ENCODE measurements at places on chromosomes 16 and 17.

GRCh38 chr17:44527102-44527501 is 23.9 kb upstream of the GPATCH8 start:
- no peak for ATAC-seq

- ATAC-seq: no peak
Observed at GRCh38 chr17:7238420-7239090, 702 bp downstream of the PHF23 start.

GRCh38 chr17:50672831-50673551 is 34.7 kb downstream of the ANKRD40 start:
- no peak for ATAC-seq

GRCh38 chr17:49342575-49342936 is 19.5 kb downstream of the ZNF652 start:
- peak; percentile 7 for ATAC-seq

DNA sequence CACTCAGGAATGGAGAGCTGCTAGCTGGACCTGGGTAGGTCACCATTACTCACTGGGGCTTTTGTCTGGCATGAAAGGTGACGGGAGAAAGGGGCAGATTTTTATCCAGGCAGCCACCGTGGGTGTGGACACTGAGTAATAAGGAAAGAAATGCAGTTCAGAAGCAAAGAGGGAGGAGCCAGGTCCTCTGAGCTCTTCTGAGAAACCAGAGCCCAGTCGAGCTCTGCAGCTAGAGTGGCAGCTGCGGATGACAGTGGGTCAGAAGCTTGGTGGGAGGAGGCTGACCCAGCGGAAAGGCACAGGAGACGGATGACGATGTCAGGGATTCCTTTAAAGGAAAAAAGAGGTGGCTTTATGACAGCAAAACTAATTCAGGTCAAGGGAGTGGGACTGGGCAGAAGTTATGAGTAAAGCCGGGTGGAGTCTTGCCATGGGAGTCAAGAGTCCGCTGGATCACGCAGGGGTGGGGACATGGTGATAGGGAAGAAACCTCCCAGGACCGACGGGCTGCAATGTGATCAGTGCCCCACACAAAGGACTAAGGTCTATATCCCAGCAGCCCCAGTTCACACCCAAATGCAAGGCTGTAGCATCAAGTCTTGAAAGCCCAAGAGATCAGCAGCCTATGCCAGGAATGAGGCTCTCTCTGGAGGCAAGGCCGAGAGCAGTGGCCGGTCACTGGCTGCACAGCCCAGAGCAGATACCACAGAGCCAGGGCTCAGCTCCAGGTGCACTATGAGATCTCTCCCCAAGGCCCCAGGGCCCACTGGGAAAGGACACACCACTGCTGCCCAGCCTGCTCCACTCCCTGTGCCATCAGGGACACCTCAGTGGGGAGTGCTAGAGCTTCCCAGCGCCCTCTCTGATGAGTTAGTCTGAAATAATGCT is 6.3 kb upstream of the MNT start:
- no peak for ATAC-seq

DNA sequence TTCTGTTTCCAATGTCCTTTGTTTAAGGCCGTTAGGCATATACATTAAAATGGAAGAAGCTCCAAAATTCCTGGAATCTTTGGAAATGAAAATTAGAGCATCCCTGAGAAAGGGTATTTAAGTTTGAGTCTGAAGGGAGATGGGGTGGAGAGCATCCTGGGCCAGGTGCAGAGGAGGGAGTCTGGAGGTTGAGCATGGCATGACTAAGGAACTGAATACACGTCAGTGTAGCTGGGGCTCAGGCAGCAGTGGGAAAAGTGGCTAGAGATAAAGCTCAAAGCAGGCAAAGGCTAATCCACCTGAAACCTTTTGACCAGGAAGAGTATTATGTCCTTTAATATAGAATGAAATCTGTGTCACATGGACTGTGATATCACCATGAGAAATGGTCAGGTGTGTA is 669.0 kb upstream of the RBFOX1 start:
- ATAC-seq: no peak

GRCh38 chr17:27578718-27579085 is 52.3 kb upstream of the LGALS9 start:
- ATAC-seq: peak; percentile 87

DNA sequence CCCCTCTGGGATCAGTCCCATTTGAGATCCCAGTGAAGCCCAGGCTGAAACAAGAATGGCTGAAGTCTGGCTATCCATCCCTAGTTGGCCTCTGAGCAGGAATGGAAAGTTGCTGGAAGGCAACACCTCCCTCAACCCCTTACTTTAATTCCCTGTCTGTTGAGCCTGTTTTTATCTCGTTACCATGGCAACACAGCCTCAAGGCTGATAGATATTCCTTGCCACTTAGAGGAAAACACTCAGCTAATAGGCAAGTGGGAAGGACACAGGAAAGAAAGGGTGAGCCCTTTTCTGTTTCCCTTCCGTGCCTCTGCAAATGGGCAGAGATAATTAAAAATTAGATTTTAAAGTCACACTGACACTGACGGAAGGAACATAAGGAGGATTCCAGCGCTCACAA is 75.5 kb upstream of the CLEC3A start:
- no peak for ATAC-seq

DNA sequence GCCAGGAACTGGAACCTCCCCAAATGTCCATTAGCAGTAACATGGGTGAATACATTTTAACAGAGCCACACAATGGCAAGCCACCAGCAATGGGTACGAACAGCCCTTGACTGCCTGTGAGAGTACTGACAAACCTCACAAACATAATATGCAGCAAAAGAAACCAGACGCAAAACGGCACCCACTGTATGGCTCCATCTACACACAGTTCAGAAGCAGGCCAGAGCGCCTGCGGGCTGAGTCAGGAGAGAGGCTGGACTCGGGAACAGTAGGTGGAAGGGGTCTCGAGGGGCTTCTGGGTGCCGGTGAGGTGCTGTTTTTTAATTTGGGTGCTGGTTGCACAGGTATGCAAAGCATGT is 77.4 kb upstream of the TOB1 start:
- ATAC-seq: peak; percentile 8

DNA sequence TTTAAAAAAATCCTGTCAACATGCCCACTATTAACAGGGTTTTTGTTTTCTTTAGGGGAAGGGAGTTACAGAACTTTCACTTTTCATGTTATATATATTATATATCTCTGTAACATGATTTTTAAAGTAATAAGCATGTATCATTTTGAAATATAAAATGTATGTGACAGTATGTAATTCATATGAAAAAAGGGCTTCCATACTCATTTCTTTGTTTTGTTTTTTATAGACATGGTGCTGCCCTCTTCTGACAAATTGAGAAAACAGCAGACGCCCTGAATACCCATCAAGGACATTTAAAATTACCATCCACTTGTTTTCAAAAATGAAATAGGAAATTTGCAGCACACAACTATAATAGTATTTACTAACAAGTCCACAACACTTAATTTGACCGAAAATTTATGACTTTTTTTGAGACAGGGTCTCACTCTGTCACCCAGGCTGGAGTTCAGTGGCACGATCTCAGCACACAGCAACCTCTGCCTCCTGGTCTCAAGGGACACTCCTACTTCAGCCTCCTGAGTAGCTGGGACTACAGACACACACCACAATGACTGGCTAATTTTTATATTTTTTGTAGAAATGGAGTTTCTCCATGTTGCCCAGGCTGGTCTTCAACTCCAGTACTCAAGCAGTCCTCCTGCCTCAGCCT is 30.4 kb downstream of the CFDP1 start:
- ATAC-seq: no peak

DNA sequence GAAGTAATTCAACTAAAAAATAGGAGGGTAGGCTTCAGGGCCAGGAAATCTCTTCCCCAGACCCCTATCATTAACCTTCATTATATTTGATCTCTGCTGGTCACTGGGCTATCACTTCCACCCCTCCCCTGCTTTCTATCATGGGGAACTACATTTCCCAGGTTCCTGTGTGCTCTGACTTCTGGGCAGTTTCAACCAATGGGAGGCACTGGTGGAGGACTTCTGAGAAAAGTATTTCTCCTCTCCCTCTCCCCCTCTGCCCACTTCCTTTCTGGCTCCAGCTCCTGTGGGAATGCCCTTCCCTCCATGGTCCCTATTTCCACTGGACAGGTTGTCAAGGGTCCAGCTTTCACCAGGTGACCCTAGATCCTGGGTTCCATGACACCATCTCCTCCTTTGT is 364.4 kb downstream of the C16orf95 start:
- no peak for ATAC-seq

DNA sequence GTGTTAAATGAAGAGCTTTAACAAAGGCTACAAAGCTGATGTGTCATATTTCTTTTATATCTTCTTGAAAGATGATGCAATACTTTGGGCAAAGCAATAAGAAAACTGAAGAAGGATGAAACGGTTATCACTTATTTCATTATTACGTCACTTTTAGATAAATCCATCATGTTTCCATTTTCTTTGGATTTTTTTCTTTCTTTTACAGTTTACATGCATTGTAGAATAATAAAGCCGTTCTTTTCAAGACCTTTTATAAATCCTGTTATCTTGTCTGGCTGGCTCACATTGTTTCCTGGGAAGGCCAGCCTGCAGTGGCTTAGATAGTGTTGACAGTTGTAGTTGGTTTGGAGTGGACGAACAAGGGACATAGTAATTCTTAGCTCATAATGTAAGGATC is 28.9 kb downstream of the TANC2 start:
- ATAC-seq: no peak

DNA sequence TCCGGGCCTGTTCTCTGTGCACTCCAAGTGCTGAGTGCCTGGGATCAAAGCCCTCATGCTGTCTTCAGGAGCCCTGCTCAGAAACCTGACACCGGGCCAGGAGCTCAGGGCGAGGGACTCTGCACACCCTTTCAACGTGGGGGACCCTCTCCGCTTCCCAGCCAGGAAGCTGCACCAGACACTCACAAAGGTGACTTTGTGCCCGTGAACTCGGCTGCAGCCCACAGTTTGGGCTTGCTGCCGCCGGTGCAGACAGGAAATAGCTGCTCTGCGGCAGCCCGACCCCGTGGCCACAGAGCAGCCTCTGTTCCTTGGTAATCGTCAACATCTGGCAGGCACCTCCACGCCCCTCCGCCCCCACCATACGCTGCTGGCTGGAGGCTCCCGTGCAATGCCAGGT is 93.4 kb upstream of the METRNL start:
- ATAC-seq: peak; percentile 83

DNA sequence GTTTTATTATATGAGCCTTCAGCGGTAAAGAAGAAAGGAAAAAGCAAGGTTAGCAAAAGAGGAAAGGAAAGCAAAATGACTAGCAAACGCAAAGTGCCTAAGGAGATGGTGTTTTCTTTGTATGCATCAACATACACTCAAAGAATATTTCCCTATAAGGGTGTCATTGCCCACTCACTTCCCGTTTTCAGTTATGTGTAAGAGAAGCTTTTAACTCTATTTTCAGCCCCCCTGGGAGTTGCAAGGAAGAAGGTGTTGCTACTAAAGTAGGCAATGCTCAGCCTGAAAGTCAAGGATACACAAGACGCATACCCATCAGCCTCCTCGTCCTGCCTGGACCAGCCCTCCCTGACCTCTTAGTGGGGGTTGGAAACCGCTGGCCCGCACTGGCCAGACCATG is 267.7 kb upstream of the ZFHX3 start:
- ATAC-seq: peak; percentile 10

DNA sequence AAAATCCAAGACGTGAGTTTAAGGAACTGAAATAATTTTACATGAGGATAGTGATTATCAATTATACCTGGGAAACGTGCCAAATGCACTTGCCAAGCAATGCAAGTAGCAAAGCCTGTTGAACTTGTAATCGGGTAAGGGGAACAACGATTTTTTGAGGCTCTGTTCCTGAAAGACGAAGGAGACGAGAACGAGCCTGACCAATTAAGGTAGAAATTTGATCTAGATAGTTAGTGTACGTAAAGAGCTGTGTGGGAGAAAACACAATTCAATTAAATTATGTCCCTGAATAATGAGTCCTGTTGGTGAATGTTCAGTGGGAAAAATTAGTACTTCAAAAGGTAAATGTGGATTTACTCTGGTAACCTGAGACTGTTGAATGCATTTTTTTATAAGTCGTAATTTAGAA is 17.7 kb upstream of the KCTD5 start:
- no peak for ATAC-seq

- ATAC-seq: no peak
Observed at GRCh38 chr17:49848019-49848473, at the start of gene TAC4. Gene TAC4, minus strand, starts transcription at chr17:49848069. Its CDS starts 52 bp downstream, at chr17:49848017.

- ATAC-seq: no peak
Observed at GRCh38 chr16:22660441-22661160, 149.9 kb downstream of the NPIPB5 start.

DNA sequence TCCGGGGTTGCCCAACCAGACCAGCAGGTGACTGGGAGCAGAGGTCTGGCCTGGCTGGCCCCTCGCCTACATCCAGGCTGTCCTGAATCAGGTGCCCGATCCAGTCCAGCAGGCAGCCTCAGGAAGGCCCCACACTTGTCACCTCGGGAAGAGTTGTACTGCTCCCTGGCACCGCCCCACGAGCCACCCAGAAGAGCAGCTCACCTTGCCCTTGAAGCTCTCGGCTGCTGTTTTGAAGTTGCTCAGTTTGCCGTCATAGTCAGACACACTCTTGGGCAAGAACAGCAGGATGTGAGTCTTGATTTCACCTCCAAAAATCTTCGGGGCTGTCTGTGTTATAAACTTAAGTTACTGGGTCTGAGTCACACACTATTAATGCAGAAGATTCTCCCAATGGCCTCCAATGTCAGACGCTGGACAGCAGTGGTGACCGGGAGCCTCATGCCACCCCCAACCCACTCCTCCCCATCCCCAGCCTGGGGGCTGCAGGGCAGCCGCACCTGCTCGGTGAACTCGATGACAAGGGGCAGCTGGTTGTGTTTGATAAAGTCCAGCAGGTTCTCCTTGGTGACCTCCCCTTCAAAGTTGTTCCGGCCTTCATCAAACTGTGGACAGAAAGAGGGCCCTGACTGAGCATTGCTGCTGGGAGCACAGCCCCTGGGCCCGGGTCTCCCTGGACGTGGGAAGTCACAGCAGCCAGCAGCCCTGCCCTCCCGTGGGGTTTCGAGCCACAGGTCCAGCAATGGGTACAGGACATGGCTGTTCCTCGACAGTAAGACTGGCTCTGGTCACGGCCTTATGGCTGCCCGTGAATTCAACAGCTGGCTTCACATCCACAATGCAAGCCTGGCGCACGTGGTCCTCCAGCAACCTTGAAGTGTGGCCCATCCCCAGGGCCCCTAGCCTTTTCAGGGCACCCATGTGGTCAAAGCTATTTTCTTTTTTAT is 12.2 kb upstream of the PPP1R27 start:
- no peak for ATAC-seq

DNA sequence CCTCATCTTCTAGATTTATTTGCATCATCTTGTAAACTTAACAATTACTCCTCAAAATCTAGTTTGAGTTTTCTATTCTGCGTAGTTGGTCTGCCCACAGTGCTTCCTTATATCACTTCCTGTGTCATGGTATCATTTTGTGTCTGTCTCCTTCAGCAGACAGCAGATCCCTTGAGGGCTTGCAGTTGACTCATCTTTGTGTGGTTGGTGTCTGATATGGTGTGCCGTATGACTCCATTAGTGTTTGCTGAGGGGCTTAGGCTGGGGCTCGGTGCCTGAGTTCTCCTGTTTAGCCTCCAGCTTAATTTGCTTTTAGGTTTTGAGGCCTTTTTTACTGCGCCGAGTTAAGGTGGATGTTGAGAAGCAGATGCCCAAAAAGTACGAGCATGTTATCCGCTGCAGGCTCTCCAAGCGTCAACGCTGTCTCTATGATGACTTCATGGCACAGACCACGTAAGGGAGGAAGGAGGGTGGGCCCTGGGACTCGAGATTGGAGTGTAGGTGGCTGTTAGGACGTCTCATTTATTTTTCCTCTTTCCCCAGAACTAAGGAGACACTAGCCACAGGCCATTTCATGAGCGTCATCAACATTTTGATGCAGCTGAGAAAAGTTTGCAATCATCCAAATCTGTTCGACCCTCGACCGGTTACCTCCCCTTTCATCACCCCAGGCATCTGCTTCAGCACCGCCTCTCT is 16.9 kb downstream of the SRCAP start:
- ATAC-seq: peak; percentile 99

GRCh38 chr16:72959301-72959996 is 88.5 kb downstream of the ZFHX3 start:
- no peak for ATAC-seq

Measured in activated CD4-positive, CD25-positive, alpha-beta regulatory T cell treated with anti-CD3 and anti-CD28 coated beads, Interleukin-2, amount 50 U/mL, for 24 hours (primary cell).